AG04449 (cell line): ENCODE measurements at places on chromosomes 7 and 10.

- peak; percentile 12 for DNase-seq
Measured at GRCh38 chr7:108181073-108181985, 51.2 kb upstream of the LAMB4 start.

DNA sequence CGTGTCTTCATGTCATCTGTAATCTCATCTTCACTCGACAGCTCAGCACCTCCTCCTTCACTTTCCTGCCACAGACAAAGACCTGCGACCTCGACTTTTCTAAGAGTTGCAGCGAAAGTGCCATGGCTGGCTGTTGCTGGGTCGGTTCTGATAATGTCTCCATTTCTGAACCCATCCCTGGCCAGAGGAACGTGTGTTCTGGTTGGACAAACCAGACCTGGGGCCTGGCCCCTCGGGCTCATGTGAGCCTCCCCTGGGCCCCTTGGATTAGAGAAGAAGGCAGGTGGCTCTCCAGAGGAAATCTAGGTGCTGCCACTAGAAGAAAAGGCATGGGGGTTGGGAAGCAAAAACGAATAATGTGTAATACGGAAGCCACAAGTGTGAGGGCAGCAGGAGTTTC is 273.7 kb downstream of the GLRX3 start:
- DNase-seq: no peak

GRCh38 chr10:35561715-35562114 is 43.4 kb upstream of the GJD4 start:
- no peak for DNase-seq

GRCh38 chr7:66609176-66609575 is 19.5 kb upstream of the KCTD7 start:
- DNase-seq: no peak

DNA sequence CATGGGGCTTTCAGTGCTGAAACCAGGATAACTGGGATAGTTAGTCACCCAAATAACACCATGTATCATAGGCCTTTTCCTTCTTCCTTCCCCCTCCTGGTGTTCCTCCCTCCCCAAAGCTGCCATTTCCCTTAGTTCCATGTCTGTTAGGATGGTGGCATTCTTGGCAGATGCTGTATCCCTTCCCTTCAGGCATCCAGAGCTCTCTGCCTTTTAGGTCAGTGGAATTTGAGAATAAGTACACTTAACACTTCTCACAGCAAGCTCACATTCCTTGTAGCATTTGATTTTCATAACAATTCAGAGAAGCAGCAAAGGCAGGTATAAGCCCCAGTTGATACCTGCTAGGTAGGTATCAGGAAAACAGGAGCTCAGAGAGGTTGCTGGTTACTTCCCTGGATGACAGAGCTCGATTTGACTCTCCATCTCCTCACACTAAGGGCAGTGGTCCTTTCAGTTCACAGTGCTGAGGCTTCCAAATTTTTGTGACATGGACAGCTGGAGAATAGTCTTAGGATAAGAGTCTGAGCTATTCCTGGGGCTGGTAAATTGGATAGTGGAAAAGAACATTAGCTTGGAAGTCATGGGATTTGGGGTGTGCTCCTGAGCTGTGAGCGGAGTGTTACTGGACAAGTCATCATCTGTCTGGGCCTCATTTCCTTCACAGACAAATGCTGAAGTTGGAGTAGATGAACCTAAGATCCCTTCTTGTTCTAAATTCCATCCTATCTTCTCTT is 108.7 kb upstream of the RHOBTB1 start:
- no peak for DNase-seq

- no peak for DNase-seq
Measured at GRCh38 chr7:2040201-2040892, 192.4 kb downstream of the MAD1L1 start.

DNA sequence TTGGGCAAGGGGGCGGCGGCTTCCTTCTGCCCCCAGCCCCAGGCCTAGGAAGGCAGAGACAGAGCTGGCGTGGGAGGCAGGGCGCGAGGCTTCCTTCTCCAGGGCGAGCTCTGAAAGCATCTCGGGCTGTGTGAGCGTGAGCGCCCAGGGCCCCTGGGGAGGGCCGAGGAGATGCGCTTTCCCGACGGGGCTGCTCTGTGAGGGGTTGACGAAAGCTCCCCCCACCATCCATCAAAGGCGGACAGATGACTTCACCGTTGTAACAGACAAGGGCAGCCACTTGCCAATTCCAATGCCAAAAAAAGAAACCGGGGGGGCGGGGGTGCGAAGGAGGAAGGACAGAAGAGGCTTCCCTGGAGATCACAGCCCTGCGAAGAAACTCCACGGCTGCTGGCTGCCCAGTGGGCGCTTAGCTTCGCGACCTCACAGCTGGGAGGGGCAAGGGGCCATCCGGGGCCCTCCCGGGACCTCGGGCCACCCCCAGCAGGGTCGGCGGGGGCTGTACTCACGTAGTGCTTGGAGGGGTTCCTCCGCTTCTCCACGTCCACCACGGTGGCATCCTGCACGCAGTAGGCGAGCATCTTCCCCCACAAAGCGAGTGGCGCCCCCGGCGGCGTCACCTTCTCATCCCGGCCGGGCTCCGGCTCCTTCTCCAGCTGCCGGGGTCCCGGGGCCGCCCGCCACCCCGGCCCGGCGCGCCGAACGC is 537 bp downstream of the SH3PXD2A start:
- no peak for DNase-seq

- no peak for DNase-seq
Measured at GRCh38 chr7:94028768-94029167, 24.6 kb upstream of the BET1 start.

DNA sequence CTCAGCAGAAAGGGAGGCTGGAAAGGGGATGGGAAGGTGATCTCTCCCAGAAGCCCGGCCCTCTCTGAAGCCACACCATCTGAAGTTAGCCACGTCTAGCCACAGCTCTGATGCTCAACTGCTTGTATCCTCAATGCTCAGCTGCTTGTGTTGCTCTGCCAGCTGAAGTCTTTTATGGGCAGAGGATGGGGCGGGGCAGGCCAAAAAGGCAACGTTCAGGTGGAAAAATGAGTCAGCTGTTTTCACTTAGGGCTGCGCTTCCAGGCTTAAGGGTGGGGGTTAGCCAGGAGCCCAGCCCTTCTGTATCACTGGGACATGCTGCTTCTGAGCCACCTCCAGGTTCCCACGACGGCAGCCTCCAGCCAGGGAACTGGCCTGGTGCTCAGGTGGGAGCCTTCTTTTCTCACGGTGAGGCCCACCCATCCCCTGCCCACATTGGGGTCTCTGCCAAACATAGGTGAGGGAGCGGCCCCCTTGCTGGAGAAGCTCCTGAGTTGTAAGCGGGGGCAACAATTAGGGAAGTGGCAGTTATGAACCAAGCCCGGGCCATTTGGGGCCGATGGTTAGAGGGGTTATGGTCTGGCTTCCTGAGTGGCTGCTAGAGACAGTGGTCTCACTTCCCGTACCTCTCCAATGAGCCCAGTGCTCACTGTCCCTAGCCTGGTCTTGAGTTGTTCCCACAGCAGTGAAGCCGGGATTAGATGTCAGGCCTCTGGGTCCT is 44.9 kb upstream of the CNPY1 start:
- DNase-seq: no peak

- no peak for DNase-seq
Measured at GRCh38 chr7:38507384-38507783, 123.8 kb downstream of the AMPH start.

DNA sequence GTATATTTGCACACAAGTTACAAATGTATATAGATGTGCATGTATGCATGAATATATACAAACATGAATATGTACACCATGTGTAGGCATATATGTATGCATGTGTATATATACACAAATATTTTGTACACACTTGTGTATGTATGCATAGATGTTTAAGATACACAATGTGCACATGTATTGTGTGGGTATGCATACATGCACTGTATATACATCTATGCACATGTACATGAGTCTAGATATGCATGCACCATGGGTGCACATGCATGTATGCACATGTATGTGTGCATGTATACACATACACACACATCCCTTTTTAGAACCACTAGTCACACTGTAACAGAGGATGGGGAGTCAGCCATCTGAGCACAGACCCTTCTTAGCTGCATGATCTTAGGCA is 249.4 kb downstream of the COBL start:
- DNase-seq: no peak

GRCh38 chr10:83512681-83513080 is 626.6 kb upstream of the GHITM start:
- DNase-seq: no peak

DNA sequence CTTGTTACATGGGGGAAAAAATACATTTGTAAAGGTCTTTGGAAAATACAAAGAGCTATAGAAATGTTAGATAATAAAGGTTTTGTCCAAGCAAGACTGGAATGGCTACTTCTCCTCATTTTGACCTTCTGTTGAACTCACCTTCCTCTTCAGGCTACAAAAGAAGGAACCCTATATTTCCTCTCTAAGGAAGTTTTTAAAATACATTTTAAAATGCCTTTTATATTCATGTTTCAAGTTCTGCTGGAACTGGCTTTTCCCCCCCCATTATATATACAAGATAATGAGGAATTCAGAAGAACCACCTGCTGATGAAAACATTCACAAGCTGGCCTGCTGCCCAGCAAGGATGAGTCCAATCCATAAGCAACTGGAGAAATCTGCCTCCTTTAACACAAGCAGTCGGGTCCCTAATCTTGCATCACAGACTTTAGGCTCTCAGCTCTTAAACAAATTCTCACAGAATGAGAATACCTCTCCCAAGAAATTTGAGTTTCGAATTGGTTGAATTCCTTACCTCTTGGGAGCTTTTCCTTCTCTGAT is 44.6 kb downstream of the MTERF1 start:
- DNase-seq: no peak

DNA sequence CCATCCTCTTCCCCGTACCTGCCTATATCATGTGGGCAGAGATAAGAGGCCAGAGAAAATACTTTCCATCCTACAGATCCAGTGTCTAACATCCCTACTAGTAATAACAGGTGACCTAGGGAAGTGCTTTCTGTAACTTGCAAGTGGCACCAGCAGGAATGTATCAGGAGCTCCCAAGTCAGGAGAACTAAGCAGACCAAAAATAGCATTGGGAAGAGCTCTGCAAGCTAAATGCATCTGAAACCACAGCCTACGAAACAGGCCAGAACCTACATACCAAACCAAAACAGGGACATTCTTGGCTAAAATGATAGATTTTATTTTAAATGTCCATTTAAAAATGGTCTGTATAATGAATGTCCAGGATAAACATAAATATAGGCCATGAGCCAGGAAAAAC is 680.8 kb downstream of the PHTF2 start:
- peak; percentile 44 for DNase-seq

GRCh38 chr7:149285603-149286002 is 23.6 kb downstream of the ZNF783 start:
- no peak for DNase-seq

DNA sequence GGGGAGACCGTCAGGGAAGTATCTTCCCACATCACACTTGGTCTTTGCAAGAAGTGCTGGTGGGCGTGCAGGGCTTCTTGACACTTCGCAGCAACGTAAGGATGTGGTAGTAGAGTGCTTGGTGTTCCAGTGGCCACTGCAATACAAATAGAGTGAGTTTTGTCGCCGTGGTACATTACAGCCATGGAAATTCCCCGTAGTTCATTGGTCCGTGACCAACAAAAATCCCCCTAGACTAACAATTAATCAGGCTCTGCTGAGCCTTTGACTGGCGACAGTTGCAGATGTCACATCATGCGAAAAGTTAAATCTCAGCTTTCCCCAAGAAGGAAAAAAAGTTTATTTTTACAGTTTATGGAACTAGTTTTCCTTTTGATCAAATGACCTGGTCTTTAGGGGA is 134.7 kb downstream of the MGMT start:
- no peak for DNase-seq

DNA sequence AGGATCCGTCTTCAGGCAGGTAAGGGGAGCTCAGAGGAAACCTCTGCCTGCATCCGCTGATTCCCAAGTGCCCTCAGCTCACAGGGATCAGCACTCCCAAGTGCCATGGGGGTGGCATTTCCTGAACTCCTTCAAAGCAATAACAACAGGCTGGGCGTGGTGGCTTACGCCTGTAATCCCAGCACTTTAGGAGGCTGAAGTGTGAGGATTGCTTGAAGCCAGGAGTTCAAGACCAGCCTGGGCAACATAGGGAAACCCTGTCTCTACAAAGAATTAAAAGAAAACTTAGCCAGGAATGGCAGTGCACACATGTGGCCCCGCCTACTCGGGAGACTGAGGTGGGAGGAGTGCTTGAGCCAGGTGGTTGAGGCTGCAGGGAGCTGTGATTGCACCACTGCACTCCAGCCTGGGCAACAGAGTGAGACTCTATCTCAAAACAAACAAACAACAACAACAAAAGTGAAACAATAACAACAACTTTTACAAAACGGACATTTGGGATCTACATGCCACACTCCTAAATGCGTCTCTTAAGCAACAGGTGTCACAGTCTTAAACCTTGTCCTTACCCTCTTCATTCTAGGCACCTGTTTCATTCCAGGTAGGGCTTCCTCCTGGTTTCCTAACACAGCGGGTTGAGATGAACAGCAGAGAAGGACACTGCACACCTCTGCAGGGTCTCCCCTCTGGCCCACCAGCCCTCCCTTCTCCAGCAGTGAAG is 73.8 kb downstream of the PAXIP1 start:
- DNase-seq: no peak

GRCh38 chr10:48839809-48840679 is 99.6 kb downstream of the LRRC18 start:
- no peak for DNase-seq

DNA sequence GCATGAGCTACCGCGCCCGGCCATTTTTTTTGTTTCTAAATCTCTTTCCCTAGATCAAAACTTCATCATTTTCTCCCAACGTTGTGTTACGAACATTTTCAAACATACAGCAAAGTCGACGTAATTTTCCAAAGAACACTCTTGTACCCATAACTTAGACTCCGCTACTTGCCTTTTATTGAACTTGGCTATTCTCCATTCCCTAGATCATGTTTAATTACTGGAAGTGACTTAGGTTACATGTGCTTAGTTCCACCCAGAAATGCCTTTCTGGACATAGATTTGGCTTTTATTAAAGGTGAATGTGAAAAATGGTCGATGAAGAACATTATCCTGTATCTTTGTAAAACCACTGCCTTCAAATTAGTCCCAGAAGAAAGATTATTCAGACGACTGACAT is 25.4 kb downstream of the DYNC2I1 start:
- DNase-seq: no peak

DNA sequence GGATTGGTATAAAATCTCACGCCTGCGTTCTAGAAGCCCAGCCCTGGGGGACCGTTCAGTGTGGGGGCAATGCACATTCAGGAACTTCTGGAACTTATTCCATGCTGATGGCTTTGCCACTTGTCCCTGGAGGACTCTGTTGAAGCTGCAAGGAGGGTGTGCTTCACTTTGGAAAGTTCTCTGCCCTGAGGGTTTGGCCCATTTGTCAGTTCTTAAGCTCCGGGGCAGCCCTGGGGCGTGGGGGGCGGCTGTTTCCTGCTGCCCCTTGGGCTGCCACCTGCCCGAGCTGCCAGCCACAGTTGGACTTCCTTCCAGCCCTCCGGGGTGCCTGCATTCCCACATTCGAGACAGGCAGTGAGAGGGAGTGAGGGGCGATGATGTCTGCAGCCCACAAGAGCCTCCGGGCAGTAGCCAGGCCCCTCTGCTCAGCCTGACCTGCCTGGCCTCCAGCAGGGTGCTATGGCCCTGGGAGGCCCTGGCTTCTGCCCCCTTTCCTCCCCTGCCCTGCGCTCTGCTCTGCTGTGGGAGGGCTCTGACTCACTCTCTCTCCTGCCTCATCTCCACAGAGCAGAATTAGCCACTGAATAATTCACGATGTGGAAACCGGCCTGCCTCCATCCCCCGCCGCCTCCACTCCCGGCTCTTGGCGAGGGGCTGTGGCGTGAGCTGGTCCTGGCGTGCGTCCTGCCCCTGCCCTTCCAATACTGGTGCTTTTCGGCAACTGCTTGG is 1.9 kb downstream of the TTYH3 start:
- DNase-seq: no peak
